ENCODE measurements at places on chromosomes 4 and X.

GRCh38 chrX:13940671-13941070 lies 89.0 kb downstream of the GEMIN8 start:
- DNase-seq = no peak

GRCh38 chr4:166312166-166312565 lies 439.1 kb downstream of the TLL1 start:
- DNase-seq = no peak

- DNase-seq = no peak
These were observed 697.5 kb upstream of the GNPDA2 start for GRCh38 chr4:45423896-45424295.

- DNase-seq = no peak
These were observed 505.5 kb downstream of the ANKRD50 start for GRCh38 chr4:124206779-124207605.

DNA sequence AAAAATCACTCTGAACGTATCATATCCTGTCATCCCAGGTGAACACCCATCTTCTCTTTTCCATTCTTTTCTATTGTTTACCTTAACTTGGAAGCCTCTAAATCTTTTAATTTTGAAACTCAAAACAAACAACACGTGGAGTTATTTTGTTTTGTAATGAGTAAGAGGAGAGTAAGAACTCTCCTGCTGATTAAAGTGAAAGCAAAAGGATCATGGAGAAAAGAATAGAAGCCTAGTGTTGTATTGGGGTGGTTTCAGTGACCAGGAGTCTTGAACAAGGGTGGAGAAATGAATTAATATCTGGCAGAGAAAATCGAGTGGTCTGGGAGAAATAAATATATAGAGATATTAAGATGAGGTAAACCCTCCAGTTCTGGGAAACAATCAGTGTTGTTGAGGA lies 237.4 kb upstream of the UGT8 start:
- no peak for DNase-seq

- no peak for DNase-seq
These were observed 351.7 kb upstream of the NOCT start for GRCh38 chr4:138663883-138664282.

DNA sequence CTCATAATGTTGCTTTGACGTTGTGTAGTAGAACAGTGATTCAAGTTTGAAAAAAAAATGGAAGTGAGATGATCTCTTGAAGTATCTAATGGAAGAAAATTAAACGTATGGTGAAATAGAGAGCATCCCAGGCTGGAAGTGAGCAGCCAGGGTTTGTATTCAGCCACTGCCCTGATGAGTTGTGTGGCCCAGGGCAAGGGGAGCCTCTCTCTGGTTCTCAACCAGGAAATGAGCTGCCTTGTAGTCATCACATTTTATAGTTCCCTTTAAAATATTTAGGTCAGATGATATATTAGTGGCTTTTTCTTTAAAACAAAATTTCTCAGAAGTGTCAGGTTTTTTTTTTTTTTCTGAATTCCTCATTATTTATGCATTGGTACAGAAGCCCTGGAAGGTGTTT lies 150.3 kb downstream of the GPAT3 start:
- no peak for DNase-seq

- DNase-seq = no peak
These were observed 54.0 kb downstream of the KLHL8 start for GRCh38 chr4:87166296-87166854.

Measured in PC-9 (cell line).